Heart right ventricle (tissue), 16 donors: ENCODE measurements at places on chromosomes 3 and 15. TPM values are rescaled to one million over a fixed set of nuclear protein-coding genes. Genes with fewer than 3 reads are reported as not detected.

IL20RB gene
- 0.35 TPM for total RNA-seq

GOLGA8S gene
- total RNA-seq = 0.11 TPM

OR5H6 gene
- total RNA-seq = not detected

ZCWPW2 gene
- total RNA-seq = 2.3 TPM

SERPINI2 gene
- not detected for total RNA-seq

CYP1A2 gene
- not detected for total RNA-seq

CLDN11 gene
- total RNA-seq = 2.5 TPM

ZNF860 gene
- 0.21 TPM for total RNA-seq
